ENCODE measurements at places on chromosomes 3 and 15. TPM values are rescaled to one million over a fixed set of nuclear protein-coding genes. Genes with fewer than 3 reads are reported as not detected.
A peak's percentile ranks its signal among the peaks of the same experiment; 100 is the strongest.

DNA sequence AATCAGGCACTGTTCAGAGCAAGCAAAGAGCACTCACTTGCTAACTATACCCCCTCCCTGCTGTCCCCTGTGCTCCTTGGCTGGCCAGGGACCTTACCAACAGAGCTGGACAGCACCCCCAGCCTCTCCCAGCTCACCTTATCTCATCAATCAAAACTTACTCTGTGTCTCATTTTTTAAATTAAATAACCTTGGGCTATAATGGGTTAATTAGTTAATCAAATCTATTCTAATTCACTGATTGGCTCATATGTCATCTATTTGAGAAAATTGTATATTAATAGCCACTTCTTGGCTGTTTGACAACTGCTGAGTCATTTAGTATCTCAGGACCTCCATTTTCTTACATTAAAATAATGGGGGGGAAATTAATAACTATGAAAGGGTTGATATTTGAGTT is 22.9 kb downstream of the IL5RA start:
- no peak for DNase-seq

- no peak for DNase-seq
These were observed 17.3 kb upstream of the ATP10A start for GRCh38 chr15:25880411-25880810.

DNA sequence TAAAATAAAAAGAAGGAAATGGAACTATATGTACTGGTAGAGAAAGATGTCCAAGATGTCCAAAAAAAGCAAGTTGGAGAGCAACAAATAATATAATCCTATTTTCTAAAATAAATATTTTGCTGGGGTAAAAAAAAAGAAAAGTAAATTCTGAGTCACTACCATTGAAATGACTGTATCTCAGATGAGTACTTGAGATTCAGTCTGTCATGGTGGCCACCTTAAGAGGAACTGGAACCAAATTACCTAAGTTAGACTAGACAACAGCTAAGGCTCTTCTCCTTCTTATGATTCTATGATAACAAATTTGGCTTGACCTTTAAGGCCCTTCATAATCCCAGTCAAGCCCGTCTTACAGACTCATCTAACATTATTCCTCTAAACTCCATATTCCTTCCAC is 270.6 kb upstream of the HES1 start:
- no peak for DNase-seq

- peak; percentile 77 for DNase-seq
These were observed 67.6 kb upstream of the HACD2 start for GRCh38 chr3:123652342-123652984.

- DNase-seq: no peak
These were observed 96.9 kb downstream of the RORA start for GRCh38 chr15:61132211-61132610.

DNA sequence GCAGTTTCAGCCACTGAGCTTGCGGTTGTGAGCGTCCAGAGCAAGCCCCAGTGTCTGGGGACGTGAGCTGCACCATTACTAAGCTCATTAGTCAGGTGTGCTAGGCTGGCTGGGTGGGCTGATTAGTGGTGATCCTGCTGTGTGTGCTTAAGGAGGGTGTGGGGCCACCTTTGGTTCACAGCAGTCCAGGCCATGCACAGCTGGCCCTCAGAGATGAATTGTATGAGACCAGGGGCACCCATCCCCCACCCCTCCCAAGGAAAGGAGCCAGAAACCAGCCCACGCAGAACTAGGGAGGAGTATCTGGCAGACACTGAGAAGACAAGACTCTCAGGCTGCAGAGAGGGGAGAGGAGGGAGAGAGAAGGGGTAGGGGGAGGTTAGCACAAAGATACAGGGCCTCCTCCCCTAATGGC is 3.8 kb downstream of the TYRO3 start:
- no peak for DNase-seq

DNA sequence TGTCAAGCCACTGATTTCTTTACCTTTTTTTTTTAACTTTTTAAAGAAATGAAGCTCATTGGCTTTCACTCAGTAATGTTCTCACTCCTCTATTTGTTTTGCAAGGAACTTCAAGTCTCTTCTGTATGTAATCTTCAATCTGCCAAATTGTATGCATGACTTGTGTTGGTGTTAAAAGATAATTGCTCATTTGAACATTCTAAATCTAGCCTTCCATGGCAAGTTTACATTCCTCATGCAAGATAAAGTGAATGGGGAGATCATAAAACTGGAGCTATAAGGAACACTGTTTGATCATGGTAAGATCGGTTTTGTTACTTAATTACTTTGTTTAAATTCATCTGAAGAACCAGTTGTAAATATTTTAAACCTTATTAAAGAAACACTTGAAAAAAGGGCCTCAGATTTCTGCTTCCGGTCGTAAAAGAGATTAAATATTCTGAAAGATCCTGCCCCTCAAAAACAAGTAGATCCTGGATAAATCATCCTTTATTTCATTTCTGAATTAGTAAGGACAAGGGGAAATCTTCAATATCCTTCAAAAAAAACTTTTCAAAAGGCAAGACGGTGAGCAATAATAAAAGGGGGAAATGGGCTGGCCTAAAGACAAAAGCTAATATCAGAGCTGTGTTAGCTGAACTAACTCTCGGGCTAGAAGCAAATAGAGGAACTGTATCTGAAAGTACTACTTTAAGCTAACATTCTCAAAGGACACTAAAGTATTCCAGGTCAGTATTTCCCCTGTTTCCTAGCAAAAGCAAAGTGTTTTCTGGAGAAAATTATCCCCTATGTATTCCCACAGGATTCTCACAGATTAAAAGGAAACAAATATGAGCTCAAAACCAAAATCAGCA is 107.0 kb upstream of the ATP11B start:
- DNase-seq: no peak

GRCh38 chr3:188526057-188526456 is 372.1 kb downstream of the LPP start:
- DNase-seq: peak; percentile 35

DNA sequence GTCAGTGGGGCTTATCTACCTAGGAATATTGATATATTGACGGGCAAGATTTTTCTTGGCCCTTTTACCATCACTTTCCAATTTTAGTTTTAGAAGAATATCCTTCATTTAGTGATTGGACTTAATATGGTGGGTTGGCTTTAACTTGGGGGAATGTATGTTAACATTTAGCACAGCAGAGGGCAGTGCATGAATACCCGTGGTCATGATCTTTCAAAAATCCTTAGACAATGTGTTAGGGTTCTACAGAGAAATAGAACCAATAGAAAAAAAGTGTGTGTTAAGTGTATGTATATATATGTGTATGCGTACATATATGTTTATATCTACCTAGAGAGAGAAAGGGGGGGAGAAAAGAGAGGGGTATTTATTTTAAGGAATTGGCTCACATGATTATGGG is 36.9 kb downstream of the GPR171 start:
- no peak for DNase-seq

- DNase-seq: no peak
These were observed 23.7 kb upstream of the TICRR start for GRCh38 chr15:89551550-89551949.

DNA sequence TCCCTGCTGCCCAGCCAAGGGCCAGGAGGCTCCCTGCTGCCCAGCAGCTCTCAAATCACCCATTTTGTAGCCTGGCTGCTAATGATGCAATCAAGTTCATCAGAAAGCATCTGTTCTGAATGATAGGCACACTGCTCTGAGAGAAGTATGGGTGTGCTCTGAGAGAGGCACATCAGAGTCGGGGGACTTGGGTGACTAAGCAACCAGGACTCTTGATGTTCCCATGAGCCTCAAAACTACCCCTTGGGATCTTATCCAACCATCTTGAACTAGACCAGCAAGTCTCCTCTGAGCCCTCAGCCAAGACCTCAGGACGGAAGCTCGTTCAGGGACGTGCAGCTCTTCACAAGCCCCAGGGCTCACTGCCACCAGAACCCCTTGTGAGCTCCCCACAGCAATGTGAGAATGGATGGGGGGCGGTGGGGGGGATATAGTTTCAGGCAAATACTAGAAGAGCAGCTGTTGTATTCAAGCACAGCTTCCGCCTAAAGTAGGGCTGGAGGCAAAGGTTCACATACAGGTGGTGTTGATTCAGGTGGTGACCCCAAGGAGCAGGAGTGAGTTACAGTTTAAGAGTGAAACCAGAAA is 52.2 kb upstream of the HES1 start:
- DNase-seq: no peak

- DNase-seq: no peak
These were observed 82.9 kb downstream of the FSIP1 start for GRCh38 chr15:39699516-39700374.

GRCh38 chr3:73437828-73438227 is 186.9 kb downstream of the PDZRN3 start:
- DNase-seq: no peak

- no peak for DNase-seq
These were observed 385.4 kb upstream of the SEMA6D start for GRCh38 chr15:47331829-47332393.

DNA sequence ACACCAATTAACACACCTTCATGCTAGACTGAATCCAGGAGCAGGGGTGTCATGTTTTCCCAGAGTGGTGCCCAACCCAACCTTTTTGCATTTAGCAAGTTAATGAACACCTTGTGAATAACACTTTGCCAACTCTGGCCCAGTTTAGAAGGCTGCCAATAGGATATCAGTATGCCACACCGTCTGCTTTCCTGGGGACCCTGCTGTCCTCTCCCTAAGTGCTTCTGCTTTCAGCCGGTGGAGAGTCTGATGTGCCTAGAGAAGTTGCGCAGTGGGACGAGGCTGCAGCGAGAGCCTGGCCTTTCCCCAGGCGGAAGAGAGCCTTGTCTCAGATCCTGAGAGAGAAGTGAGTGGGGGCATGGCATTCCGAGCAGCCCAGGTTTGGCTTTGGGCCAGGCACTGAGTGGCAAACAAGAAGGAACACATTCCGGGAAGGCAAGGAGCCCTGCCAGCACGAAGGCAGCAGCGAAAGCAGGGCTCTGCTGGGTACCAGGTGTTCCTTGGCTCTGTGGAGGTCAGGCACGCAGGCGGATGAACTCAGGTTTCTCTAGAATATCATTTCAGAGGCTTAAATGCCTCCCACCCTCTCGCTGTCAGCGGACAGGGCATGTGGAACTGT is 36.9 kb downstream of the SENP8 start:
- DNase-seq: no peak

DNA sequence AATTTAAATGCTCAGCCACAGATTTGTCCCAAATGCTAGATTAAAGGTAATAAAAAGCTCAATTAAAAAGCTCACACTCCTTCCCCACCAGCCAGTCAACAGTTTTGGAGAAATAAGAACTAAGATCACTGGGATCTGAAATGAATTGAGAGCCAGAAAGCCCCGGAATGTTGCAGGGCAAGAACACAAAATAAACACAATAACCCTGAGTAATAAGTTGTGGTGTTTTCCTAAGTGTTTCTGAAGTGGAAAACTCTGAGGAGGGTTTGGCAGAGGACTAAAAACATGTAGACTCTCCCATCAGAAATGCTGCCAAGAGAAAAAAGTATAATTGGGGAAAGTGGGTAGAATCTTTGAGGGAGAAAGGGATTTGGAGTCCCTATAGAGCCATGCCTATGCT is 127.8 kb downstream of the ABI3BP start:
- no peak for DNase-seq

DNA sequence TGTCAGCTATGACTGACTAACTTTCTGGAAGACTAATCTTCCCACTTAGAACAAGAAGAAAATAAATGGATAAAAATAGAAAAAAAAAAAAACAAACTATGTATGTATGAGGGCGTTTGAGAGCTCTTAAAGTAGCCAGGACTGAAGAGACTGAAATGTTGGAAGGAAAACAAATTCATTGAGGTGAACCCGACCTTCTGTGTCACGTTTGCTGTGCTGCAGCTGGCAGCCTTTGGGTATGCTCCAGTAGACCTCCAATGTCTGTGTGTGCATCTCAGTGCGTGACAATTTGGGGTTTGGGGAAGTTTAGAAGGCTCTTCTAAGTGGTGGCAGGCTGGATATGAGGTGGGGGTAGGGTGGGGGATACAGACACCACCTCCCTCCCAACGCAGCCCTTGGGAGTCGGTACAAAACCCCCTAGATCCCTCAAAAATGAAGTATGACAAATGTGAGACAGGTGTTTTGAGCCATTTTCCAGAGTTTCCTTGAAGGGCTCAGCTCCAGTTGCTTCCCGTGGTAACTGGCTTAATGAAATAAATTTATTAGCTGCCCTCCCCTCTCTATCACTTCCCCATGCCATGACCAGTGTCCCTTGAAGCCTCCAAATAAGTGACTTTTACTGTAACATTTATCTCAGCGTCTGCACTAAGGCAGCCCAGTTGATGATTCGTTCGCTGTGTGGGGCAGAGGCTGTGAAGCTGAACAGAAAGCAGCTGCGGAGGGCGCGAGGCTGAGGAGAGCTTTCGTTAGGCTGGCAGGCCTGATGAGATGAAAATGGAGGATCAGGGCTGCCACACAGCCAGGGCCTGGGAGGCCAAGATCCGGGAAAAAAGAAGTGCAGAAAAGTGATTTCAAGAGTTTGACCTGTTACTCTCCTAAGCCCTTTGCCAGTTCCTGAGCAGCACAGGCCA is 34.9 kb upstream of the GABRB3 start:
- no peak for DNase-seq

- no peak for DNase-seq
These were observed 653 bp upstream of the MFSD1 start for GRCh38 chr3:158801201-158801600.

GRCh38 chr15:45637552-45638033 is 2.8 kb downstream of the SQOR start:
- DNase-seq: no peak

DNA sequence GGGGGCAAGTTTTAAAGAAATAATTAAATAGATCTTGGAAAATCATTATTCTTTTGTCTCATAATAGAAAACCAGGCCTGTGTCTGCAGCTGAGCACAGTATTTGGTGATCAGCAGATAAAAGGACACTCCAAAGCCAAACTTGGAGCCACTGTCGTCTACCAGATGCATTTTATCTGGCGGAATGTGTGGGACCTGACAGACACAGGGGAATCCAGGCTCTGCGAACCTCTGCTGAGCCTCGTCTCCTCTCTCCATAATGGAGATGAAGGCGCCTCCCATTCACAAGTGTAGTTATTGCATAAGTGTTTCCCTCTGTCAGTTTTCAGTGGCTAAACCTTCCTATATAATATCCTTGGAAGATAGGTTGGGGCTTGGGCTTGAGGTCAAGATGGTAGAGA is 42.1 kb downstream of the EEFSEC start:
- no peak for DNase-seq

DNA sequence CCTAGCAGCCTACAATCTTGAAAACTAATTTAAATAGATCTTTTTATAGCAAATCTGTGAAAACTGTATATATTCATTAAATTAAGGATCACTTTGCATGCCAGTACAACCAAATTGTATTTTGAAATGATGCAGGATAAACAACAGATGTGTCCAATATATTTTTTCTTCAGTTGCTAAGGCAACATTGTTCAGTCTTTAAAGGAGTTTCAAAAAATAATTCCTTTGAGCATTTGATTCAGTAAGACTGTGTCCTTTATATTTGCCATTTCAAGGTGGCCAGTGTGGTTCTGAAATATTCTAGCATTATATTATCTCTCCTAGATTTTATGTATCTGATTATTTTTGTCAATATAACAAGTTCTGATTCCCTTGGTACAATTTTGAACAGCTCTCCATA is 254.7 kb downstream of the PLOD2 start:
- DNase-seq: no peak

GRCh38 chr3:178067721-178068120 is 468.5 kb upstream of the KCNMB2 start:
- no peak for DNase-seq

The STRIT1 gene
- not detected for total RNA-seq

The ITGA11 gene
- not detected for total RNA-seq

The TGM4 gene
- not detected for total RNA-seq

The SAXO2 gene
- 0.61 TPM for total RNA-seq

The RPL22L1 gene
- total RNA-seq: 37.7 TPM

The P2RY1 gene
- 6.0 TPM for total RNA-seq

The SOX2 gene
- 34.1 TPM for total RNA-seq

The ALDH1L1 gene
- 0.07 TPM for total RNA-seq

Measured in Caco-2 (cell line).